ENCODE measurements at places on chromosomes 2 and 18. TPM values are rescaled to one million over a fixed set of nuclear protein-coding genes. Genes with fewer than 3 reads are reported as not detected.

DNA sequence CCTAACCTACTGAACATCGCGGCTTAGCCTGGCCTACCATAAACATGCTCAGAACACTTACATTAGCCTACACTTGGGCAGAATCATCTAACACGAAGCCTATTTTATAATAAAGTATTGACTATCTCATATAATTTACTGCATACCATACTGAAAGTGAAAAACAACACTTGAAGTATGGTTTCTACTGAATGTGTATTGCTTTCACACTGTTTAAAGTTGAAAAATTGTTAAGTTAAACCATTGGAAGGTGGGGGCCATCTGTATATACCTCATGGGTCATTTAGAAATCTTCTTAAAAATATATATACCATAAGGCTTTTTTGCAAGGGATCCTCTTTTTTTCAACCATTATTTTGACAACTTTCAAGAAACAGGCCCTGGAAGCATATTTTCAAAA is 16.5 kb downstream of the RNF149 start:
- DNase-seq, result no peak

DNA sequence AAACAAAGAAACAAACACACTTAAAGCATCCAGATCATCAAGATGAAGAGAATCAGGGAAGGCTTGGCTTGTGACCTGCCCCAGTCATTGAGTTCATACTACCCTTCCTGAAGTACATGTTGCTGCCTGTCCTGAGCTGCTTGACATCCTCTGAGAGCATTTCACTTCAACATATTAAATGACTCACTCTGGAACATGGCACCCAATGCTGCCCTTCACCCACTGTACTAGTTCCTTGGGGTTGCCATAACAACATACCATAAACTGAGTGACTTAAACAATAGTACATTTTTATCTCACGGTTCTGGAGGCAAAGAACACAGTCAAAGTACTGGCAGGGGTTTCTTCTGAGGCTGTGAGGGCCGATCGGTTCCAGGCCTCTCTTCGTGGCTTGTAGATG is 371.3 kb downstream of the RNF144A start:
- DNase-seq, result no peak

DNA sequence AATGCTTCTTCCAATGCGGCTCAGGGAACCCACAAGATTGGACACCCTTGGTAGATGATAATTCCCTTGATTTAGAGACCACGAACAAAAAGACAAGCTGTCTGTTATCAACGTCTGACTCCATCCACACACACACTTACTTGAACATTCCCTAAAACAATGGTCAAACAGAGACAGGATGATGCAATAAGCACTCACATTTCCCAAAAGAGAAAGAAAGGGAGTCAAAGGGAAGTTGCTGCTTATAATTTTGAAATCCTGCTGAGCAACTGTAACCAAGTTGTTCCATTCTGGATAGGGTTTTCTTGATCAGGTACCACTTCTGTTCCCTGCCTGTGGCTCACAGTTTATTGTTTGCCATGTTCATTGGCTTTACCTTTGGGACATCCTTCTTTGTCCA is 571.3 kb upstream of the CNTNAP5 start:
- no peak for DNase-seq

DNA sequence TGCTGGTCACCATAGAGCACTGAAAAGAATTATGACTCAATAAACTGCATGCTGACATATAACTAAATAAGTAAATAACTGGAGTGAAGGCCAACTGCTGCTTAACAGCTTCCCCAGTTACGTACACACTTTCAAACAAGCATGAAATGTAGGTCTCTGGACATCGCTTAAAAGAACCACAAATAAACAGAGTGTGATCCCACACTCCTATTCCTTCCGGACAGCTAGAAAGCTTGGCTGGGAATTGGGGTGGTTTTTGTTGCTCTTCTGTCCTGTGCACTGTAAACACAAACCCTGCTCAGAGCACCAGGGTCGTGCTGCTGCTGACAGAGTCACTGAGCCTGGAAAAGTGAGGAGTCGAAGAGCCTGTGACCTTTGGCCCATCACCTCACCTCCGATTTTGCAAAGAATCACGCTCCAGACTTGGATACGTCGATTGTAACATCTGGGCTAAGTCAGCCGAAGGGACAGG is 162.7 kb upstream of the NT5C1B start:
- DNase-seq, result no peak

DNA sequence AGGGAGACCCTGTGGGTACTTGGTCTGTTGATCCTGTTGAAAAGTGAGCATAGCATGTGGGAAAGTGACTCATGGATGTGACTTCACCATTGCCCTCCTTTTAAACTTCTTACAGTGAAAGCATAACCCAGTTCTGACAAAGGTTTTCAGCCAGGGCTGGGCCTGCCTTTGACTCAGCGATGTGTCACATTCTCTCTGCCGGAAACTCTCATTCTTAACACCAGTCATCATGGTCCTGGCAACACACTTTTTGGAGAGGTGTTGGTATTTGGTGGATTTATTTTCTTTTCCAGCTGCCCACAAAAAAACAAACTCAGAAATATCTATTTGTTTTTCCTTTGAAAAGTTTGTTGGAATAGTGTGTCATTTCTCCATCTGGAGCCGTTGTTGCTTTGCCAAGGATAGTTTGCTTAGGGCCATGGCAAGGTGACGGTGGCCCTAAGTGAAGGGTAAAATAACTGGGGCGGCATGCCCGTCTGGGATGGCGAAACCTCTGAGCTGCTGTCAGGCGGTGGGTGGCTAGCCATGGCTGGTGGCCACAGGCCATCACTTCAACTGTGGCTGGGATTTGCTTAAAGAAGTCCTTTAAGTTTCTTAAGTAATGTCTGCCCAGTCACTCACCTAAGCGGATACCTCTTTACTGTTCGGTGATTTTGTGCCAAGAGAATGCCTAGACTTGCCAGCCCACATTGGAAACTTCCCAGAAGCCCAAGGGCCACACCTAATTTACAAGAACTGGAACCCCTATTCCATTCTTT is 123.3 kb downstream of the LTBP1 start:
- peak; percentile 88 for DNase-seq

- DNase-seq, result no peak
These were observed 2.4 kb downstream of the GLS start for GRCh38 chr2:190882856-190883582.

GRCh38 chr2:164388511-164388910 is 232.8 kb downstream of the GRB14 start:
- DNase-seq, result peak; percentile 52

DNA sequence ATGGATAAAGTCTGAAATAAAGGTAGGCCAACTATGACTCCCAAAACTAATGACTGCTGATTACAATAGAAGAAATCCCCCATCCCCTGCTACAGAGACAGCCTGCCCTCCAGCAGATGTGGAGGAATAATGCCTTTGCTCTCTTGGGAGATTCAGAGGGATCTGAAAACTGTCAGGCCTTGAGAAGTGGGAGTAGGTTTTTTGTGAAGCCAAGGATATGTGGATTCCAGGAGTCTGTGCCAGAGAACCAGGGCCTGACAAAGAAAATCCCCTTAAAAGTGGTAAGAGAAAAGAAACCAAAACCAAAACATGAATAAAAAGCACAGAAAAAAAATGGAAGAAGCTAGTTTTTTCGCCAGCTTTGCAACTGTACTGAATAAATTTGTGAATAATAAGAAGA is 397.6 kb downstream of the ZNF521 start:
- no peak for DNase-seq

DNA sequence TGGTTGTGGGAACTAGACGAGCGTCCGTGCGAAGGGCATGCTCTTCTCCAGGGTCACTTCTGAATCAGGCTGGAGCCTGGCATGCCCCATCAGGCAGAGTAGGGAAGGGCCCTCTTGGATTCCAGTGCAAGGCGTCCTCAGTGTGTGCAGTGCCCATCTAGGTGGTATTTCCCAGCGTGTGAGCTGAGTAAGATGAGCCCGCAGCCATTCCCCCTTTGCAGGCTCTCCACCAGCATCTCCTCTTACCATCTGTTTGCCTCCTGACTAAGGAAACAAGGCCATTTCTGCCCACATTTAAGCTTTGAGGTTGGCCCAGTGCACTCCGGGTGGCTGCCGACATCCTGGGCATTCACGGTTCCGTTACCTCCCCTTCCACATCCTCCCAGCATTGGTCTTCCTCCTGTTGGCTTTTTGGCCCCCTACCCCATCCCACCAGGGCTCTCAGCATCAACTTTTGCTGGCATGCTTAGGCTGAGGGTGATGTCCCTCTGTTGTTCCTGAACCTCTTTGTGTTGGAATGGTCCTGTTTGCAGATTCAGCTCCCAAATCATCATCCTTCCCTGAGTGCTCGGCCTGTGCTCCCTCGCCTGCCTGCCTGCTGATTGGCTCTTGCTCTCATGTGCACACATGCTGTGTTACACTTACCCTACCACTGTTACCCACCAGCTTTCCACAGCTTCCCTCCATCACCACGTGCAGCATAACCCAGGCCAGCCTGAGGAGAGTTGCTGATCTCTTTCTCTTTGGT is 11.8 kb downstream of the CEP68 start:
- DNase-seq, result peak; percentile 44

- DNase-seq, result no peak
These were observed 47.5 kb downstream of the NBEAL1 start for GRCh38 chr2:203062126-203062525.

DNA sequence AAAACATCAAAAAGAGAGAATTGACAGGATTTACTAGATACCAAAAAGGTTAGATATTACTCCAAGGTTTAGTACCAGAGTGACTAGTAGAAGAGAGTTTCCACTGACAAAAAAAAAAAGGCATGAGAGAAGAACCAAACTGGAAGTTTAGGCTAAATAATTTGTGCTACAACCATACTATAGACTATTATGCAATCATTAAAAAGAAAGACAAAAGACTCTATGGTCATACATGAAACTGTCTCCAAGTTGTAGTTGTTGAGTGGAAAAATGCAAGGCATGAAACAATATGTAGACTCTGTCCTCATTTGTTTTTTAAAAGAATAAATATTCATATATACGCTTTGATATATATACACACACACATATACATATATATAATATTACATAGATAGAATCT is 1.7 kb upstream of the EXOC6B start:
- DNase-seq, result no peak

- DNase-seq, result no peak
These were observed 55.0 kb upstream of the SPRED2 start for GRCh38 chr2:65487404-65487803.

DNA sequence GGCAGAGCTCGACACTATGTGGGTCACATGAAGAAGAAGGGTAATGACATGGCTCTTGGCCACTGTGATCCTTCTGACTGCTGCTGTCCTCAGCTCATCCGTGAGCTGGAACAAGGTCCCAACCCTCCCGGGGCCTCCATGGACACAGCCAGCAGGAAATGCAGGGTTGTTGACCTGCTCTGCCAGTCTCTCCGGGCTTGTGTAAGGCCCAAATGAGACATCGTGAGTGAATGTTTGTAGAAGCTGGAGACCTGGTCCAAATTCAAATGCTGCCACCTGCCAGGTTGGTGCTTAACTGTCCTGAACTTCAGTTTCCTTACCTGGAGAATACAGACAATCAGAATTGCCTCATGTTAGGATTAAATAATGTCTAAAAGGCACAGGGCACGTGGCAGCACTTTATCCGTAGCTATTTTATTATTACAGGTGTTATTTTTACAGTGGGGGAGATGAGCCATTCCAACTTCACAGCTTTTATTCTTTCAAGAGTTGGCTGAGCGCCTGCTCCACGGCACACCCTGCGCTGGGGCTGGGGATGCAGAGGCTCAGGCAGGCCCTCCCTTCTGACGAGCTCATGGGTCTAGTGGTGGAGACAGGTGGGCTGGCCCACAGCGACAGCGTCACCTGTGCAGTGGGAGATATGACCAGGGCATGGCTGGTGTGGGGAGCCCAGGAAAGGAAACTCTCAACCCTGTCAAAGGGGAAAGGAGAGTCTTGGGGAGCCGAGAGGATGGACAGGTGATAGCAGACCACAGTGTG is 15.1 kb downstream of the ARHGEF4 start:
- DNase-seq, result no peak

- no peak for DNase-seq
These were observed 918.5 kb downstream of the CBLN2 start for GRCh38 chr18:71625556-71626090.

DNA sequence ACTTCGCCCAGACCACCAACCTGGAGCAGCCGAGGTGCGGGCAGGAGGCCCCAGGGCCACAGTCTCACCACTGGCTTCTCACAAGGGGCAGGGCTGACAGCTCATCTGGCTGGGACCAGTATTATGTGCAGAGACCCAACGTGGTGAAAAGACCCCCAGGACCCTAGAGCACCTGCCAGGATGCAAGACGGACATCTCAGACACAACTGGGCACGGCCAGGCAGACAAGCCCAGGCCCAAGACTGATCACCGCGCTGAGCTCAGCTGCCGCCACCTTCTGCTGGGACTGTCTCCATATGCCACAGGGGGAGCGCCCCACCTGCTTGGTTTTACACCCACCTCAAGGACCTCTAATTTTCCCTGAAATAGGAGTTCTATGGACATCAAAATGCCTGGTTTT is 23.2 kb downstream of the HDAC4 start:
- no peak for DNase-seq

DNA sequence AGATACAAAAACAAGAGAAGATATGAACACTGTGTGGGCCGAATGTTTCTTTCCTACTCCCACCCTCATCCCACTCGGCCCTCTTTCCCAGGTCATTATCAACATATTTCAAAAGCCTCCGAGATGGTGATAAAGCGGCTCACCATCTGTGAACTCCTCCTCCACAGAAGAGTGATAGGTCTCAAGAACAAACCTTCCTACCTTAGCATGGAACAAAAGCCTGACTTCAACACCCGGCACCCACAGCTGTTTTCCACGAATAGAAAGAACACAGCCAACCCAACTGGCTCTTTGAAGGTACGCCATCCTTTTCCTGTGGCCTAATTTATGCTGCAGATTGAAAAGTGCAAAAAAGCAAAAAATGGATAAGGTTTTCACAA is 28.8 kb downstream of the BCL2 start:
- DNase-seq, result no peak

DNA sequence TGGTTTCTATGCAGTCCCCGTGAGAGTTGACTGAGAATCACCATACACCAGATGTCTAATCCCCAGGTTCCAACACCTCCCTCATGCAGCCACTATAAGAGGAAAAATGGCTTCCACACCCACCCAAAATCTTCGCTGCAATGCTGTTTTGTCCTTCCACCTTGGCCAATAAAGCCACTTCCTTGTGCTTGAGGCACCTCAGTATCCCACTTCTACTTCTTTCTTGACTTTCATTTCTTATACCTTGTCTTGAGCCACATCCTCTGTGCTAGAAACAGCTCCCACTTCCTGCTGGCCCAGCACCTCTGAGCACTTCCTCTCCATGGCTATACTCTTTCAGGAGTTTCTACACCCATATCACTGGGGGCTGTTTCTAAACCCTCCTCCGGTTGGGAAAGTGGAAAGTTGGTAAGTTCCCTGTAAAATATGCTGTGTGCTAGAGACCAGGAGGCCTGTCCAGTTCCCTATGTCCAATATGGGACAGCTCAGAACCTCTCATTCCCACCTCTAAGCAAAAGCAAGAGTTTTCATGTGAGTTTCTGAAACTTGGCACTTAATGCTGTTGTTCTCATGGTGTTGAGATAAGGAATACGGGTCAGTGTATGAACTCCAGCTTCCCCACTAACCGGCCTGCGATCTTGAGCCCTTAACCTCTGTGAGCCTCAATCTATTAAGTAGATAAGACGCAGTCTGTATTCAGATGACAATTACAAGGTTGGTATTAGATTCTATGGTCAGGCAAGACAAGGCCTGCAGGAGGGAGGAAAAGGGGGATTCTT is 209.1 kb upstream of the ID2 start:
- no peak for DNase-seq

MOCOS gene
- 4.8 TPM for total RNA-seq

TMEM87B gene
- total RNA-seq, result 32.3 TPM

IL36A gene
- not detected for total RNA-seq

CFAP221 gene
- not detected for total RNA-seq

OTOS gene
- total RNA-seq, result not detected

FAM237A gene
- total RNA-seq, result not detected

NOL4 gene
- not detected for total RNA-seq

LIPG gene
- 3.0 TPM for total RNA-seq

STARD6 gene
- total RNA-seq, result not detected

SFXN5 gene
- 9.5 TPM for total RNA-seq

All from myocyte (in vitro differentiated cells).